Caki2 (cell line): ENCODE measurements at places on chromosomes 7 and 10. TPM values are rescaled to one million over a fixed set of nuclear protein-coding genes. Genes with fewer than 3 reads are reported as not detected.

AOC1 gene
- total RNA-seq = not detected in 2 replicates

PTPRZ1 gene
- not detected in 2 replicates for total RNA-seq

MALRD1 gene
- not detected in 2 replicates for total RNA-seq

MIOS gene
- 24.3 and 41.0 TPM in 2 replicates for total RNA-seq

SMO gene
- total RNA-seq = 47.7 and 62.3 TPM in 2 replicates

BZW2 gene
- 69.3 and 79.7 TPM in 2 replicates for total RNA-seq

PLEKHS1 gene
- total RNA-seq = not detected in 2 replicates

MGAM2 gene
- not detected in 2 replicates for total RNA-seq

MCM10 gene
- 19.9 and 47.0 TPM in 2 replicates for total RNA-seq
